ENCODE measurements at places on chromosomes 11 and 22. TPM values are rescaled to one million over a fixed set of nuclear protein-coding genes. Genes with fewer than 3 reads are reported as not detected.

Gene KCNJ1
- total RNA-seq, result not detected

Gene PNPLA5
- not detected for total RNA-seq

Gene PHRF1
- 21.9 TPM for total RNA-seq

GRCh38 chr11:11786771-11787170, 55.0 kb upstream of the USP47 start:
- H3K27me3 ChIP-seq, result no peaks in the 10 kb centered on the region
- no peak overlapping the region for H3K4me3 ChIP-seq
- H3K4me1 ChIP-seq, result no peaks in the 10 kb centered on the region
- no peak for DNase-seq
- no peaks in the 10 kb centered on the region for H3K36me3 ChIP-seq

- no peak for DNase-seq
- H3K4me1 ChIP-seq, result no peaks in the 10 kb centered on the region
- no peak overlapping the region for H3K4me3 ChIP-seq
- H3K27me3 ChIP-seq, result no peaks in the 10 kb centered on the region
- H3K27ac ChIP-seq, result no peak overlapping the region
- H3K36me3 ChIP-seq, result no peaks in the 10 kb centered on the region
These were observed 3.1 kb upstream of the ZBTB16 start for GRCh38 chr11:114056409-114056808.

- H3K27ac ChIP-seq, result no peak within 1 kb of the TSS
- peak within 1 kb of the TSS; percentile 38 for H3K4me3 ChIP-seq
- no peaks in the 10 kb centered on the region for H3K27me3 ChIP-seq
- no peaks in the 10 kb centered on the region for H3K36me3 ChIP-seq
These were observed at the start of gene DKK3 for GRCh38 chr11:12007769-12008737. Gene DKK3 (minus strand): TSS chr11:12008626. CDS start chr11:12008582, 44 bp downstream.

DNA sequence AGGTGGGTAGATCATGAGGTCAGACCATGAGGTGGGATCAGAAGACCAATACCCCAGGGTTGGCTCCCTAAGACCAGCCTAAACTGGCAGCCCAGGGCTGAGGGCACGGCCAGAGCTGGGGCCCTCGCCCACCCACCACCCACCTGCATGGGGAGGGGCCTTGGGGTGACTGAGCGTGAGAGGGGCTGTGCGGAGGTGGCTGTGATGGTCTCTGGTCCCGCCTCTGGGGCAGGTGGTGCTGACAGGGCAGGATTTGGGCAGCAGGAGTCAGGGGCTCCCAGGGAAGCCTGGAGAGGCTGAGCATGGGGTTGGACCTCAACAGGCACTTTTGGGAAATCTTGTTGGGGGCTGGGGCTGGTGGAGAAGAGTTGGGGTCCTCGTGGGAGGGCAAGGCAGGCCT, 39.8 kb upstream of the MUC5AC start:
- no peaks in the 10 kb centered on the region for H3K27me3 ChIP-seq
- H3K4me1 ChIP-seq, result no peaks in the 10 kb centered on the region
- no peak for DNase-seq
- H3K36me3 ChIP-seq, result no peaks in the 10 kb centered on the region

GRCh38 chr11:2882396-2883110, 3.0 kb downstream of the CDKN1C start:
- H3K36me3 ChIP-seq, result no peaks in the 10 kb centered on the region
- H3K4me3 ChIP-seq, result no peak overlapping the region
- no peak for DNase-seq
- H3K27ac ChIP-seq, result no peak overlapping the region
- H3K27me3 ChIP-seq, result no peaks in the 10 kb centered on the region
- H3K4me1 ChIP-seq, result no peaks in the 10 kb centered on the region

DNA sequence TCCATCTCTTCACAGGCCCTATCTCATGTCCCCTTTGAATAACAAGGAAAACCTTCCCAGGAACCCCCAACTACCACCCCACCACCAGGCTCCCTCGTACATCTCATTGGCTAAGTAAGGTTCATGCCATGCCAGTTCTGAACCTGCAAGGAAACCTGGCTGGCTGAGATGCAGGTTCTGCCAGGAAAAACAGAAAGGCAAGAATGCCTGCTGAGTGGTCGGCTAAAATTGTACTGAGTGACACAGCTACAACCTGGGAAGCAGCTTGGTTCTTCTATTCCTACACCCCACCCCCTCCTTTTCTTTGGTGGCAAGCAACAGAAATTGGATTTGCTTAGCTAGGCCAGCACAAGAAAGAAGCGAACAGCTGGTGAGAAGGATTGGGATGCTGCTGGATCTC, 36.1 kb upstream of the TSPAN18 start:
- H3K27ac ChIP-seq, result no peak overlapping the region
- H3K4me3 ChIP-seq, result no peak overlapping the region
- H3K36me3 ChIP-seq, result no peaks in the 10 kb centered on the region
- no peak for DNase-seq
- H3K27me3 ChIP-seq, result no peaks in the 10 kb centered on the region

Measured in right lobe of liver (tissue), 6 donors.